Cortex of kidney (tissue), 1 donor: ENCODE measurements at places on chromosomes 5 and 9.

- DNase-seq: no peak
Measured at GRCh38 chr5:141960449-141961323, 2.7 kb upstream of the PCDH12 start.

DNA sequence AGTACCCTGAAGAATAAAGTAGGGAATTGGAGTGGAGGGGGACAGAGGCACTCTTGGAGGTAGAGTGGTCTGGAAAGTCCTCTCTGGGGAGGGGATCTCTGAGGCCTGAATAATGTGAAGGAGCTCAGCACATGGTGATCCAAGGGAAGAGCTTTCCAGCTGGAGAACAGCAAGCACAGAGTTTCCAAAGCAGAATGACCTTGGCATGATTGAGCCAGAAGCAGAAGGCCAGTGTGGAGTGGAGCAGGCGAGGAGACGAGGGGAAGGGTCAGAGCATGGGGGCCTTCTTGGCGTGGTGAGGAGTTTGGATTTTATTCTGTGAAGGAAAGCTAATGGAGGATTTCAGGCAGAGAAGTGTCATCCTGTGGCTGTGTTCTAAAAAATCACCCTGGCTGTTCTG, 8.3 kb downstream of the PCBD2 start:
- DNase-seq: no peak

DNA sequence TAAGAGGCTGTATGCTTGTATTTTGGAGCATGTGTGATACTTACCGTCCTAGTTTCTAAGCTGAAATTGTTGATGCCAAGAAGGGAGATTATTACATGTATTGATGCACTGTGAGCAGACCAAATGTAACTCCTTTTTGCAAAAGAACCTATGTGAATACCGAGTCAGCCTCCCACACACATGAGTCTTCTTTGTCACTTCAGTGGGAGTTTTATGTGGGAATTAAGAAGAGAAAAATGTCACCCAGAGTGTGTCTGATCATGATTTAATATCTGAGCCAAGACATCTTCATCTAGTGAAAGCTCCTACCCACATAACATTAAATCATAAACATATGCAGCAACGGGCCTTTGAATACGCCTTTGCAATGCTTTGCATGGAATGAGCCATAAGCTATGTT, 380.3 kb upstream of the ACTBL2 start:
- DNase-seq: no peak

GRCh38 chr9:7333719-7334118, 465.9 kb downstream of the DMAC1 start:
- no peak for DNase-seq
